ENCODE measurements at places on chromosomes 1 and 21.

GRCh38 chr1:118338936-118339335 is 153.9 kb upstream of the SPAG17 start:
- no peak for DNase-seq

DNA sequence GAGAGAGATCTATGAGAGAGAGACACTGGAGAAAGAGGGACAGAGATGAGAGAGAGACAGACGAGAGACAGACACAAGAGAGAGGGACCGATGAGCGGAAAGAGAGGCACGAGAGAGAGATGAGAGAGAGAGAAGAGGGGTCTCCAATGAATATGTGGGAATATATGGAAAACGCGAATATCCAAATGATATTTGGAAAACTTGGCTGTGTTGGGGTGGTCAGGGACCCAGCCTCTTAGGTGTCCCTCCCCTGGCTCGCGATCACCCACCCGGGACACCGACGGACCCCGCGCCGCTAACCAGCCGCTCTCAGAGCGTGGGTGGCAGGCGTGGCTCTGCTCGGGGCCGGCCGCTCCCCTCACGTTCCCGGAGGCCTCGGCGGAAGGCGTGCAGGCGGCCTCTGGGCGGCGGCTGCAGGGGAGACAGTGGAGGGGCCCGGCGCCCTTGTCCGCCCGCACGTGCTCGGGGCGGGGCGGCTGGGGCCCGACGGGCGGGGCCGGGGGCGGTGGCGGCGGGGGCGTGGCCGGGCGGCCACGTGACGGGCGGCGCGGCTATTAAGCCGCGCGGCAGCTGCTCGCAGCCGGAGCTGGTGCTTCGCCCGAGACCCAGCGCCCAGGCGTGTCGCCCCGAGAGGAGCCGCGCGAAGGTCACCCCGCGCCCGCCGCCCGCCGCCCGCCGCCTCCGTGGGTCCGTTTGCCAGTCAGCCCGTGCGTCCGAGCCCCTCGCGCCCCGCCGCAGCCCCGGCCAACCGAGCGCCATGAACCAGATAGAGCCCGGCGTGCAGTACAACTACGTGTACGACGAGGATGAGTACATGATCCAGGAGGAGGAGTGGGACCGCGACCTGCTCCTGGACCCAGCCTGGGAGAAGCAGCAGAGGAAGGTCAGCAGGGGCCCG is at the start of gene ACTN2:
TSS of gene ACTN2 (plus strand) at position 583 of the 898 bp plus-strand sequence. CDS start at position 758, 175 bp downstream.
- DNase-seq: no peak

- no peak for DNase-seq
Observed at GRCh38 chr21:15052459-15052763, 12.4 kb downstream of the NRIP1 start.

GRCh38 chr1:198639671-198640143 is 867 bp downstream of the PTPRC start:
- no peak for DNase-seq

DNA sequence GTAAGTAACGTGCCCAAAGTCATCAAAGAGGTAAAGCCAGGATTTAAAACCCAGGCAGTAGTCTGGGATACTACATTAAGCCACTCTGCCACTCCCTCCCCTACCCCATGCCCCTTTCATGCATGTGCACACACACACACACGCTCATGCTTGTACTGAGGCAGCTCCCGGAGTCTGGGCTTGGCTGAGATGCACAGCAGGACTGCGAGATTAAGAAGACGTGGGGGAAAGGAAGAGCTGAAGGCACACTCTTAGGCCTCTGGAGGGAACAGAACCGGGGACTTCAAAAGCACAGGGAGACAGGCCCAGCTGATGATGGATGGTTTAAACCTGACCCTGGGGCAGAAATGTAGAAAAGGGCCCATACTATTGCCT is 98.3 kb downstream of the GLIS1 start:
- no peak for DNase-seq
